CD8-positive, alpha-beta memory T cell (primary cell): ENCODE measurements at places on chromosomes 13 and 19.

- DNase-seq: no peak
Observed at GRCh38 chr13:36917311-36917710, 2.7 kb downstream of the SMAD9 start.

- no peak for DNase-seq
Observed at GRCh38 chr19:23776507-23777205, 18.0 kb upstream of the ZNF681 start.

GRCh38 chr19:40223135-40223822 lies 3.2 kb downstream of the CCNP start:
- DNase-seq: peak; percentile 43

DNA sequence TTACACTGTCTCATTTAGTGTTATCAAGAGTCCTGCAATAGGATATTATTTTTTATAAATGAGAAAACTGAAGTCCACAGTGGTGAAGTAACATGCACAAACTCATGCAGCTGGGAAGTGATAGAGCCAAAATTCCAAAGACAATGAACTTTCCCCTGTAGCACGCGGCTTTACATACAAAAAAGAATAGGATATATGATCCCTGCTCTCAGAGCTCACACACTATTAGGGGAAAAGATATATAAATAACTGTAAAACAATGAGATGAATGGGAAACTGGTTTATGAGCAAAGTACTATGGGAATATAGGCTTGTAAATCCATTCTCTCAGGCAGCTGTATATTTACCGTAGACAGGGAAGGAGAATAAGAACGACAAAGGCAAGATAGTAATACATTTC lies 39.7 kb downstream of the THSD1 start:
- DNase-seq: no peak

DNA sequence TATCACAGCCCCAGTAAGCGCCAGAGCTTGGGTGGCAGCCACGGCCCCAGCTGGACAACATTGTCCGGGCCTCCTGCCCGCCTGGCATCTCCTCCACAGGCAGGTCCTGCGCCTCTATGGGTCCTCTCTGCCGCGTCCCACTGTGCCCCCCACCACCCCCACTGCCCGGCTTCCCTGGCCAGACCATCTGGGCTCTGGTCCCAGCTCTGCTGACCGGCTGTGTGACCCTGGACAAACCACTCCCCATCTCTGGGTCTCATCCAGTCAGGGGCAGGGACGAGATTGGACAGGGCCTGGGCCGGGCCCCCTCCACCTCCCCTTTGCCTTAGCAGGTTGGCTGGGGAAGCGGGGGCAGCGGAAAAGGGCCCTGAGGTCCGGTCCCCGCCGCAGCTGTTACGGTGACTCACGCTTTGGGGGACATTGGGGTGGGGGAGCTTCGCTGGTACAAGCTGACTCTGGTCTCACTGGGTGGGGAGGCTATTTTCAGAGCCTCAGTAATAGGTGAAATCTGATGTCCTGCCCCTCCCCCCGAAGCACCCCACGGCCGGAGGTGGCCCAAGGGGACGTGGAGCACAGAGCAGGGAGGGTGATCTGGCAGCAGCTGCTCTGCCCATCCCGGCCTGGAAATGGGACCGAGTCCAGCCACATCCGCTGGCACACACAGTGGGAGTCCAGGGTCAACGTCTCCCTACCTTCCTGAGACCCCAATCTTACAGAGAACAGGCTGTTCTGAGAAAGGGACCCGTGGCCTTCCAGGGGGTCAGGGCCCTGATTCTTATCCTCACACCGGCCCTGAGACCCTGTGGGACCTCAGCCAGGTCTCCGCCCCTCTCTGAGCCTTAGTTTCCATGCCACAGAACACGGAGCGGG lies 9.1 kb downstream of the NFIC start:
- no peak for DNase-seq

- DNase-seq: no peak
Observed at GRCh38 chr13:42478531-42479156, 95.3 kb upstream of the TNFSF11 start.
